Stomach (tissue), 19 donors: ENCODE measurements at places on chromosomes 3 and 15.

- DNase-seq, result no peak
Measured at GRCh38 chr15:64162478-64162868, 349 bp downstream of the PPIB start.

DNA sequence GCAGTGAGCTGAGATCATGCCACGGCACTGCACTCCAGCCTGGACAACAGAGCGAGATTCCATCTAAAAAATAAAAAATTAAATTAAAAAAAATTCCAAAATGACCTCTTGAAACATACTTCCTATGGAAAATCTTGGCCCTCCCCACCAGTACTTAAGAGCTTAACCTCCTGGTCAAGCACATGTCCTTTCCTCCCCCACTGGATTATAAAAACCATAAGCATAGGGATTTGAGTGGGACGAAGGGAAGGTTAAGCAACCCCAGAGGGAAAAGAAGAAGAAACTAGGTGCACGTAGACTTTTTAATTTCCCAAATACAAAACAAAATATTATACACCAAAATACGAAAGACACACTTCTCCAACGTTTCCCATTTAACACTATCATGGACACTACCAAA is 25.3 kb downstream of the SLC4A7 start:
- DNase-seq, result no peak

GRCh38 chr3:194237110-194237509 is 101.2 kb downstream of the HES1 start:
- no peak for DNase-seq

- DNase-seq, result no peak
Measured at GRCh38 chr3:31247063-31247447, 285.7 kb upstream of the STT3B start.

GRCh38 chr15:60871152-60871551 is 357.9 kb downstream of the RORA start:
- DNase-seq, result no peak

- DNase-seq, result peak; percentile 82
Measured at GRCh38 chr3:130276203-130276803, 69.2 kb upstream of the COL6A5 start.

DNA sequence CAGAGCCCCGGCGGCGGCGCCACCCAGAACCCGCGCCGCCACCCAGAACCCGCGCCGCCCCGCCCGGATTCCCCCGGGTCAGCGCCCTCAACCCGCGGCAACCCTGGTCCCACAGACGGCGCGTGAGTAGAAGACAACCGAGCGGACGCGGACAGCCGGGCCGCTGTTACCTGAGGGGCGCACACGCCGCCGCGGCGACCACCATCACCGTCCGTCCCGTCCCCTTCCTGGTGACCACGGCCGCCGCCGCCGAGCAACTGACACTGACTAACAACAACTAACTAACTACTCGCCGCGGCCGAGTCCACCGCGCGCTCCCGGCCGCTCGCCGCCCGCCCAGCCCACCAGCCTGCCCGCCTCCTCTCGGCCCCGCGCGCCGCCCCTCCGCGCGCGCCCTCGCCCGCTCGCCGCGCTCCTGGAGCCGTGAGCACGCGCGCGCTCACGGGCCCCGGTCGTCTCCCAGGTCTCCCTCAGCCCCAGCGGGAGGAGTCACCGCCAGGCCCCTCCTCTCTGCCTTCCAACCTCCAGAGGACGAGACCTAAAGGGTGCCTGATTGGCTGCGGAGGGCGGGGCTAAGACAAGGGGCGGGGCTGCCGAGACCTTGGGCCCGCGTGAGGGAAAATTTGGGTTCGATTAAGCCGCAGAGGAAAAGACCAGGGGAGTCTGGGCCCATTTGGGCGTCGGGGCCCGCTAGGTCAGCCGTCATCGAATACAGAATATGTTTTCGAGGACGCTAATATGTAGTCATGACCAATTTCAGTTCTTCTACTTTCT is at the start of gene PEAK1:
Gene PEAK1 (minus strand): TSS at position 269 of the 774 bp plus-strand sequence. CDS start 238,178 bp downstream, outside the sequence.
- DNase-seq, result peak; percentile 100

GRCh38 chr3:117700573-117701360 is 991.2 kb downstream of the TUSC7 start:
- no peak for DNase-seq

DNA sequence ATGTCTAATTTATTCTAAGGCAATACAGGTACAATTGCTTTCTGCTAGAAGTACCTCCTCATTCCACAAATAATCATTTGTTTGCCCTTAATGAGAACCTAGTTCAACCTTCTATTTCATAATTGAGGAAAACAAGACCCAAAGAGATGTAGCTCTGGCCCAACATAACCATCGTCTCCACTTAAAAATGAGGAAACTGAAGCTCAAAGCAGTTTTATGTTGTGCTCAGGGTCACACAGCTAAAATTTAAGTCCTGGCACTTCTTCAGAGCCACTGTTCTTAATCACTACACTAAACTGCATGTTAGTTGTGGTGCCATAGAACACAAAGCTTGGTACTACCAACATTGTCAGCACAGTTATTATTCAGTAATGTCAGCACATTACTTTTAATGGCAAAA is 108.0 kb downstream of the SERPINI1 start:
- no peak for DNase-seq

DNA sequence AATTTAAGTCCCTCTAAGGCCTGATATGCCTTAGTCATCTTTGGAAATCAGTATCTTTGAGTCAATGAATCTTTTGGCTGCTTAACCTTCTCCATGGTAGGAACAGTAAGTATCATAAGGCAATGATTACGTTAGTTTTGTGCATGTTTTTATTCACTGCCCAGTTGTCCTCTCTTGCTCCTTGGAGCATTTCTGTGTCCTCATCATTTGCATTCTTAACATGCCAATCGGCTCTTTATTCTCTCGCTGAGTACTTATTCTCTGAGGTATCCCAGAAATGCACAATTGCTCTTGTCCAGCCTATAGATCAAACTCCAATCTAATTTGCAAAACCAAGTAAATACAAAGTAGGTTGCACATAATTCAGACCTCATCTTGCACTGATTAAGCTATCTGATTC is 405.0 kb upstream of the IL12A start:
- no peak for DNase-seq

GRCh38 chr3:161035711-161036110 is 69.4 kb downstream of the B3GALNT1 start:
- DNase-seq, result no peak

GRCh38 chr15:68402432-68403160 is 29.4 kb downstream of the ITGA11 start:
- peak; percentile 7 for DNase-seq

DNA sequence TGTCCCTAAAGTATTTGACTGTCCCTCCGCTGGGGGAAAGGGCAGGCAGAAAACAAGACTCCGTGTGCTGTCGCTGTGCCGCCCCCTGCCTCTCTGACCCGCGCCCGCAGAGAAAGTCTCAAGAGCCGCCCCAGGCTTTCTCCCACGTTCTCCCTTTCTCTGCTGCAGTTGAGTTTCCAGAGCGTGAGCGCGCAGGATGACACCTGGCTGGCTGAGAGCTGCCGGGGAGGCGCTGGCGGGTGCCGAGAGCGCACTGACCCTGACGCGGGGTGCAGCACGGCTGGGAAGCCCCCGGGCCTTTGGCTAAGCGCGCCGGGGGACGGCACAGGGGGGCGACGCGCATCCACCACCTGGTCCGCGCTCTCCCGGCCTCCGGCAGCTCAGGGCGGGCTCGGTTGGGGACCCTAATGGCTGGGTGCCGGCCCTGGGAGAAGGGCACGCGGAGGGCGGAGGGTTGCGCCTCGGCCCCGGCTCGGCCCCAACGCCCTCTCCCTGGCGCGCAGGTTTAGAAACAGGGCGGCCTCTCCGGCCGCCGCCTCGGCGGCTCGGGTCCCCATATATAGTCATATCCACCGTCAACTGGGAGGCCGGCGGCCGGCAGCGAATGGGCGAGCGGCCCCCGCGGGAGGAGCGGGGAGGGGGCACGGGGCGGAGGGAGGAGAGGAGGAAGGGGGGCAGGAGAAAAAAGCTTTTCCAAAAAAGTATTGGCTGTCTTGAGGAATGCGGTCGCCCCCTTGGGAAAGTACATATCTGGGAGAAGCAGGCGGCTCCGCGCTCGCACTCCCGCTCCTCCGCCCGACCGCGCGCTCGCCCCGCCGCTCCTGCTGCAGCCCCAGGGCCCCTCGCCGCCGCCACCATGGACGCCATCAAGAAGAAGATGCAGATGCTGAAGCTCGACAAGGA is at the start of gene TPM1:
Gene TPM1 (plus strand): TSS at position 774 of the 903 bp plus-strand sequence. CDS start 83 bp downstream, at position 857.
- DNase-seq, result peak; percentile 64

DNA sequence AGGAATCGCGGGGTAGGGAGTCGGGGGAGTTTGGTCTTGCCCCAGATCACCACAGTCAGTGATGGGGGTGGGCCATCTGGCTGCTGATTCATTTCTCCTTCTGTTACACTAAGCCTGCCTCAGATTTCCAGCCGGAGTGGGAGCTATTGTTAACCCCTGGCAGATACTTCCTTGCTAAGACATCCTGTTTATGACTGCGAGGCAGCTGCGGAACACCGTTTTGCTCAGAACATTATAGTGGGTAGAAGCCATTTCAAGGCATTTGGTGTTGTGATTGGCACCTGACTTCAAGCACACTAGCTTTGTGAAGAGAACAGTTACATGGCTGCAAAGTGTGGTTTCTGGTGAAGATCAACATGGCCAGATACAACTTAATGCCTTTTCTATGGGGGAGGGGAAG is 73.8 kb downstream of the FLNB start:
- DNase-seq, result peak; percentile 70

DNA sequence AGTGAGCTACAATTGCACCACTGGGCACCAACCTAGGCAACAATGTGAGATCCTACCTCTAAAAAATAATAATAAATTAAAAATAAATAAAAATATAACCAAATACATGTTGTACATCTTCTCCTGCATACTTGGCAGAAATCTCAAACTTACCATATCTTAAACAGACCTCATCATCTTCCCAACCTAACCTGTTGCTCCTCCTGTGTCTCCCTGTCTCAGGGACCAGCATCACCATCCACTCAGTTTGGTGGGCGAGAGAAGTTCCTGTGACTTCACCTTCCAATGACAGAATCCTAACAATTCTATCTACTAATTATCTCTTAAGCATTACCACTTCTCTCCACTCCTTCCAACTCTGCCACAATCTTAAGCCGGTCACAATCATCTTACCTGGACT is 3.3 kb downstream of the PIK3R4 start:
- no peak for DNase-seq

DNA sequence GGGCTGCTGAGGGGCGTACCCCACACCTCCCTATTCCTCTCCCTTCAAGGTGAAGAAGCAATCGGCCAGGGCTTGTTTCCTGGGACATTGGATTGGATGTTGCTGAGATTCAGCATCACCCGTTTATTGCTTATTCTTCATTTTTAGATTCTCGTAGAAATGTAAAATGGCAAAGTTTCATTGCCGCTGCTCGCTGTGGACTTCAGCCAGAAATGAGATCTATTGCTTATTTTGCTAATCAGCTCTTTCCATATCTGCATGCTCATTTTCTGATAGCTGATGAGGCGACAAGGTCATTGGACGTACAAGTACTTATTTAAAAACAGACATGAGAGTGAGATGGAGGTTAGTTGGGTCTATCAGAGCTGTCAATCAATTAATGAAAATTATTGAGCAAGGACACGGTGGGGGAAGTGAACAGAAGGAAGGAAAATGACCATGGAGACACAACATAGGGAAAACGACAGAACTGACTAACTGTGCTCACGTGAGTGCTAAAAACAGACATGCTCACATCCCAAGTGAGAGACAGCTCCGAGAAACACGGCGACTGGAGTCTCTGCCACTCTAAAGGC is 471.2 kb downstream of the NR2F2 start:
- no peak for DNase-seq

DNA sequence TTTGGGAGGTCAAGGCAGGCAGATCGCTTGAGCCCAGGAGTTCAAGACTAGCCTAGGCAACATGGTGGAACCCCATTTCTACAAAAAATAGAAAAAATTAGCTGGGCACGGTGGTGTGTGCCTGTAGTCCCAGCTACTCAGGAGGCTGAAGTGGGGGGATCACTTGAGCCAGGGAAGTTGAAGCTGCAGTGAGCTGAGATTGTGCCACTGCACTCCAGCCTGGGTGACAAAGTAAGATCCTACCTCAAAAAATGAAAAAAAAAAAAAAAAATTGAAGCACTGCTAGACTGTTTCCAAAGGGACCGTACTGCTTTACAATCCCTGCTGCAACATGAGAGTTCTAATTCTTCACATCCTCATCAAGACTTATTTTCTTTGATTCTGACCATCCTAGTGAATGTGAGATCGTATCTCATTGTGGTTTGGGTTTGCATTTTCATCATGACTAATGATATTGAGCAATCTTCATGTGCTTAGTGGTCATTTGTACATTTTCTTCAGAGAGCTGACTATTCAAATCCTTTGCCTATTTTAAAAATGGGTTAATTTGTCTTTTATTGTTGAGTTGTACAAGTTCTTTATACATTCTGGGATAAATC is 10.8 kb downstream of the CMTM8 start:
- no peak for DNase-seq

DNA sequence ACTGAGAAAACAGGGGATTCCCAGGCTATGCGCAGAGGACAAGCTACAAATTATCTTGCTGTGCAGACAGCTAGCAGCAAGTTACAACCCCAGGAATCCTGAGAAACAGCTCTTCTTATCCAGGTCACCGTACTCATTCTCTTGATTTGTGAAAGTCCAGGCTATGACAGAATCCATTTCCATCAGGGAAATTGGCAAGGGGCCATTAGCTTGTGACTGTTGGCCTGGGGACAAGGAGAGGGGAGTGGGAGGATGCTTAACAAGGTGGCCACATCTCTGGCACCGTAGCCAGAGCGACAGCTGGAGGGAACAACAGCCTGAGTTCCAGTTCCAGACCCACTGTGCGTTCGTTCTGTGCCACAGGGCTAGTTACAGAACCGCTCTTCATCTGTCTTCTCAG is 44.9 kb upstream of the PLXNA1 start:
- DNase-seq, result no peak

- DNase-seq, result no peak
Measured at GRCh38 chr3:129536374-129536667, 6.7 kb upstream of the H1-8 start.

GRCh38 chr3:14307656-14308302 is 94.6 kb upstream of the SLC6A6 start:
- no peak for DNase-seq

GRCh38 chr3:146476094-146476740 is 6.9 kb upstream of the PLSCR2 start:
- DNase-seq, result no peak

- no peak for DNase-seq
Measured at GRCh38 chr3:126133606-126134005, 46.8 kb downstream of the ALDH1L1 start.

DNA sequence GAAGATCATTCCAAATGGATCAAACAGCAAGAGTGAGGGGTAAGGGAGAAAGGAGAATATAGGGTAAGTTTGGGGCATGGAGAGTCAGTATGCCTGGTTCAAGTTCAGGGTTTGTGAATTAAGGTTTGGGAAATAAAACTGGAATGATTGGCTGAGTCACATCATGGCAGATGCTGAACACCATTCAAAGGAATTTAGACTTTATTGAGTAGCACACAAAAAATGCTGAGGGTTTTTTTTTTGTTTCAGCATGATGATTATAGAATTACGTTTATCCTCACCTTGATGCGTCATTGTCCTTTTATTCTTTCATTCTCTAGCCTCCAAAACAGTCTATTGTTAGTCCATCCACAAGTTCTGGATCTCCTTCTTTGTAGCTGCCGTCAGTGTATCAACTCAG is 220.0 kb upstream of the UMPS start:
- no peak for DNase-seq

- DNase-seq, result no peak
Measured at GRCh38 chr15:100275641-100276040, 66.1 kb downstream of the ADAMTS17 start.

- DNase-seq, result no peak
Measured at GRCh38 chr15:26395624-26396023, 377.2 kb downstream of the GABRB3 start.

- no peak for DNase-seq
Measured at GRCh38 chr3:172685331-172686214, 25.3 kb downstream of the NCEH1 start.
